ENCODE measurements at places on chromosomes 2 and 18.

DNA sequence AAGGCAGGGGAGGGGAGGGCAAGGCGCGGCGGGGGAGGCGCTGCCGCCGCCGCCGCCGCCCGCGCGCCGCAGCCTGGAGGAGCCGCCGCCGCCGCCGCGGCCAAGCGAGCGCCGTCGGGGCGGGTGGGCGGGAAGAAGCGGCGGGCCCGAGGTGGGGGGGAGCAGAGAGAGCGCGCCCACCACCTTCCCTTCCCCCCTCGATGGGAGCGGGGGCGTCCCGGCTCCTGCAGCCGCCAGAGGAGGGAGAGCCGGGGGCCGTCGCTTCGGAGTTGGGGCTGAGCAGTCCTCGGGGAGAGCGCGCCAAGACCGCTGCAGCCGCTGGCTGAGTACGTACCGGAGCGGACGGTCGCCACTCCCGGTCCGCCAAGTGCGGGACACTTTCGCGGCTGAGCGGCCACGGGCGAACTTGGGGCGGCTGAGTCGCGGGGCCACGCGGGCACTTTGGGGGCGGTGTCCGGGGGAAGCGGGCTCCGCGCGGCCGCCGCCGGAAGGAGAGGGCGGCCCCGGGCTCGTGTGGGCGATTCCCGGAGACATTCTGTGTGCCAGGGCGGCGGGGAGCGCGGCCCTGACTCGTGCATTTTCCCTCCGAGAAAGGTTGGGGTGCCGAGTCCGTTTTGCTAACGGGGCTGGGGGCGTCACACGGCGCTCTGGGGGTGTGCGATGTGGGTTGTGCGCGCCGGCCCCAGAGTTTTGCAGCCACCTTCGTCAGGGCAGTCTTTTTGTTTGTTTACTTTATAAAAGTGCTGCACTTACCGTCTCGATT, at the start of gene NAB1:
NAB1 (plus strand) TSS at position 49 of the 763 bp plus-strand sequence. CDS start 10,094 bp downstream, outside the sequence.
- DNase-seq: peak; percentile 20

DNA sequence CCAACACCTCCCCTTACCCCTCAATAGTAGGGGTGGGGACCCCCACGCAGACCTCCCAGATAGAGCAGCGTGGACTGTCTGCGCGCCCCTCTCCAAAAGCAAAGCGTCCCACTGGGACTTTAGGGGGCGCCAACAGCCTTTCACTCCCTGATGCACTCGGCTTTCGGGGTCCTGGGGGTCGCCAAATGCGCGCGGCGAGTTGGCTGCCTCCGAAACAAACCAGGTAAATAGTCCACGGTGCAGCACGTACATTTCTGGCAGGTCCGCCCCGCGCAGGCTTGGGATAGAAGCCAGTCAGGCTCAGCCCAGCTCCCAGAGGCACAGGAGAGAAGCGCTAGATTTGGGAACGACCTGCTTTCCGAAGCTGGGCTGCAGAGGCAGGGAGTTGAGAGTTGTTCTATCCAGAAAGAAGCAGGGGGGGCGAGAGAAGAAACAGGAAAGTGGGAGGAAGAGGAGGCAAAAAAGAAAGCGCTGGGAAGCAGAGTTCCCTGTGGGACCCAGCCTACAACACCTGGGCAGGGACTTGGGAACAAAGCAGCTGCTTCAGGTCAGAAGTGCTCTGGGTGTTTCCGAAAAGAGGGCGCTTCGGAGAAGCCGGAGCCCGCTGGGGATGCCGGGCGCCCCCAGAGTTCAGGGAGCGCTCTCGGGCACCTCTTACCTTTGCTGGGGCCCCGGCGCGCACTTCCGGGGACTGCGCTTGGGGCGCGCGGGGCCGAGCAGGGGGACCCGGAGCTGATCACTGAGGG, 544 bp downstream of the EVA1A start:
- DNase-seq: no peak

GRCh38 chr2:240429341-240429871, 6.1 kb upstream of the GPC1 start:
- DNase-seq: no peak

GRCh38 chr2:173978447-173978846, 13.3 kb upstream of the SP3 start:
- no peak for DNase-seq

- DNase-seq: no peak
These were observed 143.9 kb downstream of the NCK2 start for GRCh38 chr2:105888625-105889024.

GRCh38 chr18:58762781-58763171, 91.5 kb downstream of the MALT1 start:
- no peak for DNase-seq

DNA sequence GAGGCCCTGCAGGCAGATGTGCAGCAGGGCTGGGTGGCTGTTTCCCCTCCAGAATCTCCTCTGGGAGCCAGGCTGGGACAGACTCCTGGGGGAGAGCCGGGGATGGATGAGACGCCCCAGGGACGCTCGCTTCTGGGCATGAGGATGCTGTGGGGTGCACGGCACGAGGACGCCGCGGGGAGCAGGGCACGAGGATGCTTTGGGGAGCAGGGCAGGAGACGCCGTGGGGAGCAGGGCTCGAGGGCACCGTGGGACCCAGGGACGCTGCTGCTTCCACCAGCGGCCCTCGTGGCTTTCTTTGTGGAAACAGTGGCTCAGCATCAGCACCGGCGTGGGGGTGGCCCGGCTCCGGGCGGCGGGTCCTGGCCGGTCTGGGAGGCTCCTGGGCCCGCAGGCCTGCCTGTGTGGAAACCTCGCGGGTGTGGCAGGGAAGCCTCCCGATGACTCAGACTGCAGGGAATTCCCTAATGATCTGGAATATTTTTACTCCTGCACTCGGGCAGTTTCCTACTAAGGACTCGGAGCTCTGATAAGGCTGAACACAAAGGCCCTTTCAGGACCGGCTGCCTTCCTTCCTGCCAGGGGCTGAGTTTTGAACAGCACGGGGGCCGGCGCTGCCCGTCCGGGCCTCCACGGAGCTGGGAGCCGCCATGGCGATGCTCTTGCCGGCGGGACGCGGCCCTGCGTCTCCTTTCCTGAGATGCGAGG, 62.6 kb downstream of the NFATC1 start:
- DNase-seq: no peak
